NCI-H2081 treated with DMSO at 0.1 percent for 48 hours (cell line): ENCODE measurements at places on chromosomes 4 and X.

GRCh38 chr4:53009824-53010223 lies 147.7 kb downstream of the RASL11B start:
- DNase-seq, result no peak

DNA sequence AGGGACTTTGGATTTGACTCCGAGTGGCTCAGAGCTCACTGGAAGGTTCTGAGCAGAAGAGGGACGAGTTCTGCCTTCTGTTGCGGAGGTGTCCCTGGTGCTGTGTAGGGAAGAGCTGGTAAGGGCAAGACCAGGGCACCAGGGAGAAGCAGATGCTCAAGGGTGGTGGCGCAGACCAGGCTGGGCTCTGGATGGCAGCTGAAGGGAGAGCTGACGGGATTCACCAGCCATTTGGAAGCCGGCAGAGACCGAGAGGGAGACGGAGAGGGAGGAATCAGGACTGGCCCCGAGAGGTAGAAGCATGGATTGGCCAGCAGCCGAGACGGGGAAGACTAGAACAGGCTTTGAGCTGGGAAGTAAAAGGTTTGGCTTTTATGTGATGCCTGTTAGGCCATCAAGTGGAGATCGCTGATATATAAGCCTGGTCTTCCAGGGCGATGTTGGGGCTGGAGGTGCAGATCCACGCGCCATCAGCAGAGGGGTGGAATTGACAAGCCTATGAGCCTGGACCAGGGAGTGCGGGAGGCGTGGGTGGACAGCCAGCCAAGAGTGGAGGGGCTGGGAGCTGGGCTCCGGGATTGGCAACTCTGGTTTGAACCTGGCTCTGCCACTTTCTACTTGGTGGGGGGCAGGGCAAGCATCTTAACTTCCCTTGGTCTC lies 43.4 kb downstream of the ADRA2C start:
- no peak for DNase-seq

DNA sequence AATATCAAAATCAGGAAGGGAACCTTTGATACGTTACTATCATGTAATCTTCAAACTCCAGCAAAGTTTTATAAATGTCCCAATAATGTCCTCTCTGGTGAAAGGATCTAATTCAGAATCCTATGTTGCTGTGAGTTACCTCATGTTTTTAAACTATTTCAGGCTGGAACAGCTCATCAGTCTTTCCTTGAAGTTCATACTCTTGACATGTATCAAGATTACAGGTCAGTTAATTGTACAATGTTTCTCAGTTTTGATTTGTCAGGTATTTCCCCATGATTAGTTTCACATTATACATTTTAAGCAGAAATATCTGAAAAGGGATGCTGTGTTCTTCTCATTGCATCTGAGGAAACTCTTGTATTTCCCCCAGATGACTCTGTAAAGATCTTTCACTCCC lies 136.5 kb upstream of the HS3ST1 start:
- DNase-seq, result no peak

GRCh38 chr4:143291314-143291713 lies 45.4 kb upstream of the GAB1 start:
- no peak for DNase-seq

DNA sequence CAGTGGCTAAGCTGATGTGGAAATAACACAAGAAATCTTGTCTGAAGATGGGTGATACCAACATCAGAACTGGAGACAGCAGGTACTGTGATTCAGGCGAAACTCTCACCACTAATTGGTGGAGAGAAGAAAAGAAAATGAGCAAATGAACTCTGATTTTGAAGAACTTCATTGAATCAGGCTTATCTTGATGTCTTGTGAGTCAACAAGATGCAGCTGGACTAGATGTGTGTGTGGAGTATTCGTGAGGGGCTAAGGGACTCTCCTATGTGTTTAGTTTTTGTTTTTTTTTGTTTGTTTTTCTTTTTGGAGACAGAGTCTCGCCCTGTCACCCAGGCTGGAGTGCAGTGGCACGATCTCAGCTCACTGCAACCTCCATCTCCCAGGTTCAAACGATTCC lies 131.6 kb downstream of the DHRSX start:
- no peak for DNase-seq
